Activated CD4-positive, alpha-beta T cell treated with anti-CD3 and anti-CD28 coated beads, Interleukin-2, amount 10 ng/mL, durations not matched to agents 7 days and 5 days (primary cell): ENCODE measurements at places on chromosomes 3 and 15. TPM values are rescaled to one million over a fixed set of nuclear protein-coding genes. Genes with fewer than 3 reads are reported as not detected.

GRCh38 chr3:177657243-177657642 is 460.0 kb upstream of the TBL1XR1 start:
- no peak overlapping the region for H3K4me3 ChIP-seq
- no peaks in the 10 kb centered on the region for H3K4me1 ChIP-seq
- no peak for DNase-seq
- no peaks in the 10 kb centered on the region for H3K27me3 ChIP-seq

The MRPS22 gene
- total RNA-seq = 36.2 TPM

GRCh38 chr15:59437817-59438624 is at the start of gene FAM81A:
TSS of gene FAM81A (plus strand) at chr15:59438186. CDS start at chr15:59458627, 20,441 bp downstream.
- H3K27me3 ChIP-seq = peaks cover 68% of the 10 kb centered on the region
- peaks cover 17% of the 10 kb centered on the region for H3K4me1 ChIP-seq
- no peaks in the 10 kb centered on the region for H3K36me3 ChIP-seq
- DNase-seq = peak; percentile 54
- peak within 1 kb of the TSS; percentile 74 for H3K4me3 ChIP-seq

The SOX14 gene
- not detected for total RNA-seq

The SCAANT1 gene
- not detected for total RNA-seq

GRCh38 chr15:38652998-38653397 is 88.4 kb upstream of the RASGRP1 start:
- peak; percentile 90 for DNase-seq
- H3K4me3 ChIP-seq = peak overlapping the region; percentile 77
- no peaks in the 10 kb centered on the region for H3K27me3 ChIP-seq
- peaks cover 32% of the 10 kb centered on the region for H3K36me3 ChIP-seq

DNA sequence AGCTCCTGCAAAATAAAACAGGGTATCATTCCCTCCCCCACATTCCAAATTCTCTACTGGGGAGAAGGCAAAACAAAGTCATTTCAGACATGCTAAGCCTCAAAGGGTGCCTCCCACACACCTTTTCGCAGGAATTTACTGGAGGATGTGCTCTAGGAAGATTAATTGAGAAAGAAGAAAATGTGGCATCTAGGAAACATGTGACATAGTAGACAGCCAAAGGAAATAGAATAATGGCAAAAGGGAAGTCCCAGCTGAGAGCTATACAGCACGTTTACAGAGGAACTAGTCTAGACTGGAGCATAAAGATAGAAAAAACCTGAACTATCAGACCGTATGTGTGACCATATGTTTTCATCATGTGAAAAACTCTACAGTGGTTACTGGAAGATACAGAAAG is 58.8 kb upstream of the MELTF start:
- H3K27me3 ChIP-seq = no peaks in the 10 kb centered on the region
- peaks cover 14% of the 10 kb centered on the region for H3K36me3 ChIP-seq
- H3K27ac ChIP-seq = no peak overlapping the region
